ENCODE measurements at places on chromosomes 4 and X. TPM values are rescaled to one million over a fixed set of nuclear protein-coding genes. Genes with fewer than 3 reads are reported as not detected.

- peak; percentile 33 for ATAC-seq
Measured at GRCh38 chrX:41491267-41492004, 44.3 kb downstream of the NYX start.

DNA sequence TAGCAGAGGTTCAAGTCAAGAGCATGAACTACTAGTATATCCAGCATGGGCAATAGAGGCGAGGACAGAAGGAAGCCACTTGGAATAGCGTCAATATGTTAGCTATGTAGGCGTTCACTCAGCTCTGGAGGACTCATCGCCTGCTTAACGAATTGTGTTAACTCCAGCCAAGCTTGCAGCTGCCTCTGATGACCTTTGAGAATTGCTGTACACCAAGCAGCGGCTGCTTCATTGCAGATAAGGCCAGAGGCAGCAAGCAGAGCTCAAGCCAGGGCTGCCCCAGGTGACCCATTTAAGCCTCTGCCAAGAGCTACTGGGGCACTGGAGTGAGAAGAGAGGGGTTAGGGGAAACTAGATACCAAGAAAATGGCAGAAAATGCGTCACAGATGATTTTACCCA is 160.2 kb upstream of the IGFBP7 start:
- no peak for ATAC-seq

- ATAC-seq, result no peak
Measured at GRCh38 chr4:47473141-47473750, 9.7 kb upstream of the COMMD8 start.

DNA sequence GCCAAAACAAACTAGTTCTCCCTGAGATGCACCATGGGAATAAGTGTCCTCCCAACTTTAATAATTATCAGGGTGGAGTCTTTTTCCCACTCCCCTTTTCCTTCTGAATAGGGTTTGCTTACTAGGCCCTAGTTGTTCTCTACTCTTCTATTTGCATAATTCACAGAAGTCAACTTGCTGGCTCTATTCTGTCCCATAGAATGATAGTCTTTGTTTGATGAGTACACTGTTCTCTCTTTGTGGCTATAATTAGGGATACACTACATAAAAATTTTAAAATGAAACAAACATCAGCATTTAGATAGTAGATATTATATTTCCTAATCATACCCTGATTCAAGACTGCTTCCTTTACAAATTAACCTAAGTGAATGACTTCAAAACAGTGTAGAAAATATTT is 10.3 kb downstream of the PDHA2 start:
- ATAC-seq, result no peak

DNA sequence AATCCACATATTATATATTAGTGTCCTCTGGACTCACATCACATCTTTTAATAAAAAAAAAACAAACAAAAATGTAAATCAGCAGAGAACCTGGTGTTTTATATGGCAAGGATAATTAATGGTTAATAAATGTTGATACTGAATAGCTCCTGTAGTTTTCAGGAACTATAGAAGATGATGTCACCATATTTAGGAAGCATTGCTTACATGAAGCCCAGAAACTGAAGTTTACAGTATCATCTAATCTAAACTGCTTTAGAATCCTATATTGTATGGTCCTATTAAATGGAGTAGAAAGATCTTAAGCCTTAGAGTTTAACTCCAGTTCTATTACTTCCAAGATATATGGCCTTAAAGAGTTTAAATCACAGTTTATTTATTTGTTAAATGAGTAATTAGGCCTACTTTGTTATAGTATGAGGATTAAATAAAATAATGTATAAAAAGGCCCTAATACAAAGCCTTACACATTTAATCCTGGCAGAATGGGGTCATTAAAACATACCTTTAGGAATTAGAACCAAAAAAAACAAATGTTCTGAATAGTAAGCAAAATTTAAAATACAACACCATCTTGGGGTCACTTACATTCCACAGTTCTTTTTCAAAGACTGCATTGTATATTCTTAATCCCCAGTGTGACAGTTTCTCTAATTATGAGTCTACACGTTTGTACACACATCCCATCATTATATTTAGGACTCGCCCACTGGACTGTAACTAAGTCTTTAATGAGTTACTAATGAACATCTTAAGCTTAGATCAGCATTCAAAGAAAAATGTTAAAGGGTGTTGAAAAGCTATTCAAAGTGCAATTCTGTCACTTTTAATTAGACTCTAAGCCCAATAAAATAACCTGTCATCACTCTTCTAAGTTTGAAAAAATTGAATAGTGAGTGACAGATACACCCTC is 305.9 kb downstream of the ADGRL3 start:
- ATAC-seq, result peak; percentile 31

DNA sequence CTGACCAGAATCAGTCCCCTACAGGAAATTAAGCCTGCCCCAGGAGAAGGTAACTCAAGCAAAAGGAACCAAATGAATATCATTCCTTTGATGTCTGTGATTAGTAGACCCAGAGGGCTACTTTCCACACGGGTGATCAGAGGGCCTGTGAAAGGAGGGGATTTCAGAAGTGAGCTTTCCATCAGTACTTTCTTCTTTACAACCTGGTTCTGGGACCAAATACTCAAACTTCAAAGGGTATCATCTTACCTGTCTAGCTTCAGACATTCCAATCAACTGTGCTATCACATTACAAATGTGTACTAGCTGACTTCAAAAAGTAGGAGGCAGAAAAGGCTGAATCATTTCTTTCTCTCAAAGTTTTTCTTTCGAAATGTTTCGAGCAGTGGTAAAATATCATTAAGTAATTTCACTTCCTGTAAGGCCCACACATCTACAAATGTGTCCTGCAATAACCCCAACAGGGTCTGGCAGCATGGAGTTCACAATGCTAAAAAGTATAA is 23.9 kb downstream of the ACSL4 start:
- ATAC-seq, result no peak

- ATAC-seq, result no peak
Measured at GRCh38 chr4:45408996-45409395, 682.6 kb upstream of the GNPDA2 start.

Gene NPY2R
- total RNA-seq, result 0.23 TPM

Gene TMPRSS11F
- total RNA-seq, result 0.09 TPM

Gene CXCL11
- total RNA-seq, result not detected

All from motor neuron (in vitro differentiated cells).